NCI-H82 (cell line): ENCODE measurements at places on chromosomes 5 and 9.

DNA sequence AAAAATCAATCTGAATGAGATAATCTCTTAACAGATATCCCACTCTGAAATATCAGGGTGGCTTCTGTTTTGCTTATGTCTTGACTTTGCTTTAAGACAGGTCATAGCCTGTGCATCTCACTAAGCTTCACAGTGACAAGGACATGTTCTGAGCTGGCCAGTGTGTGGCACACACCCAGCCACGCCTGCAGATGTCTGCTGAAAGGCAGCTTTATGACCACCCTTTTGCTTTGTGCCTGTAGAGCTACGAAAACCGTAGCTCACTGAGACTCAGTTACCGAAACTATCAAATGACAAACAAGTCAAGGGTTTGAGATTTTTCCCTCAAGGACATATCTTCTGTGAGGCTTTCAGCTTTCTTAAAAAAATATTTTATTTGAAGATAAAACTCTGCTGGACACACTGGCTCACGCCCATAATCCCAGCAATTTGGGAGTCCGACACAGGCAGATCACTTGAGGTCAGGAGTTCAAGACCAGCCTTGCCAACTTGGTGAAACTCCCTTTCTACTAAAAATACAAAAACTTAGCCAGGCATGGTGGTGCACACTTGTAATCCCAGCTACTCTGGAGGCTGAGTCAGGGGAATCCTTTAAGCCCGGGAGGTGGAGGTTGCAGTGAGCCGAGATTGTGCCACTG is 233.2 kb downstream of the SPATA31A1 start:
- no peak for DNase-seq

- no peak for DNase-seq
Measured at GRCh38 chr9:76845254-76845653, 60.7 kb downstream of the PRUNE2 start.

DNA sequence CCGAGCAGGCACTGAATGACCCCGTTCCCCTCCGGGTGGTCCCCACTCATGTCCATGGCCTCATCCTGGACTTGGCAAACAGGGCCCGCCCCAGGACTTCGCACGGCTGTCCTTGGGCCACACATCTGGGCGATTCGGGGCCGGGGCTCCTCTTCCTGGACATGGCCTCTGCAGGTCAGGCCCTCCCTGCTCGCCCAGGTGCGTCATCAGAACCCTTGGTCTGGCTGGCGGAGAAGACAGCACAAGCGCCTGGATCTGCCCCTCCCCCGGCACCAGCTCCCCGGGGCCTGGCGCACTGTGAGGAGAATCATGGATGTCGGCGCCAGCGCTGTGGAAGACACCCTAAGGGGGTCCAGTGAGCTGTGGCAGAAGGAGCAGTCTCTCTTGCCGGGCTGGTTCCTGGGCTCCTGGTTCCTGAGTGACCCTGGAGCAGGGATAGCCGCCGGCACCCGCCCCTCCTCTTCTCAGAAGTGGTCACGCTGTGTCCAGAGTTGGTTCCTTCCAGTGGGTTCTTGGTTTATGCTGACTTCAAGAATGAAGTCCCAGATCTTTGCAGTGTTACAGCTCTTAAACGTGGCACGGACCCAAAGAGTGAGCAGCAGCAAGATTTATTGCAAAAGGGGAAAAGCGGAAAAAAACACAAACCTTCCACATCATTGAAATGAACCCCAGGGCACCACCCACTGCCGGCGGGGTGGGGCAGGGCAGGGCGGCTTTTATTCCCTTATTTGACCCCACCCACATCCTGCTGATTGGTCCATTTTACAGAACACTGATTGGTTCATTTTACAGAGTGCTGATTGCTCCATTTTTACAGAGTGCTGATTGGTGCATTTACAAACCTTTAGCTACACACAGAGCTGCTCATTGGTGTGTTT is 25.9 kb upstream of the SLC12A7 start:
- DNase-seq = no peak

- no peak for DNase-seq
Measured at GRCh38 chr5:146744068-146744745, 134.3 kb downstream of the PPP2R2B start.

DNA sequence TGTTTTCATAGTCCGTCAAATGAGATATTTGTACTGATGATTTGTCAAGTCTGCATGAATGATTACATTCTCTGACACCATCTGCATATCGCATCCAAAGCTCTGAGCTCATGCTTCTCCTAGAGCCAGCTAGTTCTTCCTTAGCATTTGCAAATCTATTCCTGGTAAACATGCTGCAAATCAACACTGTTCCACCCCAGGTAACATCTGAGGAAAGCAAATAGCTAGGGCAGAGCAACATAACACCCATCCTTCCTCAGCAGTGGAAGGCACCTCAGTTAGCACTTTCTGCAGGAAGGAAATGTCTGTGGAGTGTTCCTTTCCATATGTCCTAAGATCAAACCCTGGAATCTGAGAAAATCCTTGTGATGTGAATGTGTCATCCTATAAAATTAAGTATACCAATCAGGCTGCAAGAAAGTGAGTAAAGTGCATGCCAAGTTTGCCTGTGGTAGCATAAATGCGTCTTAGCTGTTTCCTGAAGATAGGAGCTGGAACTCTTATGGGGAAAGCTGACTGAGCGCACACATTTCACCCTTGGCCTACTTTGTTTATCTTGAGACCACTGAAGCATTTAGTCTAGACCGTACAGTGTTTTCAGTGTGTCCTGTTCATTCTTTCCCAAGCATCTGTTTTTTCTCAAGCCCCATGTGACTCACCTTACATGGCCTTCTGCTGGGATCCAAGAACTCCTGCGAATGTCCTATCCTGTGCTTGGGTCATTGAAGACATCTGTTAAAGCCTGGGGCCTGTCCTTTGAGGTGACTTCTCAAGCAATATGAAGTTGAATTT is 50.9 kb upstream of the STARD4 start:
- DNase-seq = no peak
